Vein endothelial cell (primary cell): ENCODE measurements at places on chromosomes 6 and 20. TPM values are rescaled to one million over a fixed set of nuclear protein-coding genes. Genes with fewer than 3 reads are reported as not detected.

Gene PTCHD4
- 23.5 and 24.5 TPM in 2 replicates for total RNA-seq

Gene ADTRP
- 4.1 and 7.2 TPM in 2 replicates for total RNA-seq

Gene COL11A2
- 0.19 and 0.33 TPM in 2 replicates for total RNA-seq

Gene CTCFL
- total RNA-seq, result under 0.01 TPM in 1 of 2 replicates, not detected in the other

Gene RSPO4
- not detected in 2 replicates for total RNA-seq
